Gastrocnemius medialis (tissue), 4 donors: ENCODE measurements at places on chromosomes 1 and 21. TPM values are rescaled to one million over a fixed set of nuclear protein-coding genes. Genes with fewer than 3 reads are reported as not detected.
A peak's percentile ranks its signal among the peaks of the same experiment; 100 is the strongest.

DNA sequence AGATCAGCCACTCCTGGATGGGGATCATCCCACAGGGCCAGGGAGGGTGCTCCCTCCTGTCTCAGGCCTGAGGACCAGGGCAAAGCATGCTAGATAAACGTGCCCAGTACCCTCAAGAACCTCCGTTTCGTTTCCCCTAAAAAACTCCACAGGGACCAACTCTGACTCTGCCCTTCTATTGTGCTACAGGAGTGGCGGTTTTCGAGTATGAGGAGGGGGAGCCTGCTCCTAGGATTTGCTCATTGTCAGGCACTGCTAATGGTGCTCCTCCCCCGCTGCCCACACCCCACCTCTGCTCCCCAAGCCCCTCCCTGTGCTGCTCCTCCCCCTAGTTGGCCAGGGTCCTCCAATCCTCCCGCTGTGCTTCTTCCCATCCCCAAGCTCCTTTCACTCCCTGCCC, 32.0 kb downstream of the PGBD5 start:
- no peaks in the 10 kb centered on the region for H3K27me3 ChIP-seq
- H3K27ac ChIP-seq, result no peak overlapping the region
- no peak overlapping the region for H3K4me3 ChIP-seq
- DNase-seq, result no peak
- no peaks in the 10 kb centered on the region for H3K4me1 ChIP-seq
- no peaks in the 10 kb centered on the region for H3K36me3 ChIP-seq

- H3K4me3 ChIP-seq, result no peak overlapping the region
- H3K36me3 ChIP-seq, result no peaks in the 10 kb centered on the region
- H3K4me1 ChIP-seq, result peaks cover 7% of the 10 kb centered on the region
- H3K27ac ChIP-seq, result no peak overlapping the region
- DNase-seq, result no peak
- no peaks in the 10 kb centered on the region for H3K27me3 ChIP-seq
Observed at GRCh38 chr1:204114606-204115005, 37.2 kb downstream of the ETNK2 start.

DR1 gene
- total RNA-seq, result 59.1 TPM

DNA sequence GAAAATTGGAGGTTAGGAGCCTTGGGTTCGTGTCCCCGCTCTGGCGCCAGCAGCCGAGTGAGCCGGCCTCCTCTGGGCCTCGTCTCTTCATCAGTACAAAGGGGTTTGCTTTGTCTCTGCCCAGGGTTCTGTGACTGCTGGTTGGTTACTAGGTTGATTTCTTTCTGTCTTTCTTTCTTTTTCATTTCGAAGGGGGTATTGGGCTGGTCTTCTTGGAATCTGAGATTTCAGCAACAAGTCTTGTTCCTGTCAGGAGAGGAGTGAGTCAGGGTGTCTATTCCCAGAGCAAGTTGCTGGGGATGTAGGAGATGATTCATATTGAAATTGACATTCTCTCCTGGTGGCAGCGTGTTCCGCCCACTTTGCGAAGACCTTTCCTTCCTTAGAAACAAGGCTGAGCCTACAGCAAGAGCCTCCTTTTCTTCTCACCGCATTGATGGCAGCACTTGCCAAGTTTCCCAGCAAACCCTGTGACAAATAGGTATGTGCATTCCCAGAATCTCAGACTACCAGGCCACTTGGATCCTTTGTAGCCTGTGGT, 79.2 kb downstream of the MAN1C1 start:
- no peaks in the 10 kb centered on the region for H3K27me3 ChIP-seq
- H3K36me3 ChIP-seq, result no peaks in the 10 kb centered on the region
- no peak overlapping the region for H3K4me3 ChIP-seq
- H3K4me1 ChIP-seq, result peaks cover 51% of the 10 kb centered on the region
- peak overlapping the region; percentile 48 for H3K27ac ChIP-seq

GRCh38 chr1:52436817-52437216, 32.4 kb downstream of the PRPF38A start:
- no peak for DNase-seq
- H3K27ac ChIP-seq, result no peak overlapping the region
- H3K27me3 ChIP-seq, result no peaks in the 10 kb centered on the region
- peaks cover 3% of the 10 kb centered on the region for H3K36me3 ChIP-seq
- no peak overlapping the region for H3K4me3 ChIP-seq

DNA sequence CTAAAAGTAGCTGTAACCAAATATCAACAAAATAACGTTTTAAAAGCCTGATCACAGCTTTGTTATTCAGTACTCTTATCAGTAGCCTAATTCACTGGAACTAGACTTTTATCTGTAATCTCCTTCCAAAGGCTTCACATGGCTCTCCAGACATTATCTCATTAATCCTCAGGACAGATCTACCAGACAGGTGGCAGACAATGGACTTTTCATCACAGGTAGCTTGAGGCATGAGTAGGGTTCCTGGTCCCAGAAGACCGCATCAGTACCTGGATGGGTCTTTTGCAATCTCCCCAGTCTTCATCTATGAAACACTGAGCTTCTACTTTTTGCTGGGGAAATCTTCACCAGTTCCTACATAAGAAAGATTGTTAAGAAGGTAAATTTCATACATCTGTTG, 132.2 kb upstream of the FOXD3 start:
- H3K4me3 ChIP-seq, result no peak overlapping the region
- H3K4me1 ChIP-seq, result no peaks in the 10 kb centered on the region
- DNase-seq, result no peak
- no peak overlapping the region for H3K27ac ChIP-seq
- no peaks in the 10 kb centered on the region for H3K27me3 ChIP-seq

- no peaks in the 10 kb centered on the region for H3K27me3 ChIP-seq
- DNase-seq, result no peak
- no peaks in the 10 kb centered on the region for H3K36me3 ChIP-seq
- no peak overlapping the region for H3K27ac ChIP-seq
Observed at GRCh38 chr1:100428160-100428559, 75.9 kb downstream of the CDC14A start.

- no peaks in the 10 kb centered on the region for H3K36me3 ChIP-seq
- no peaks in the 10 kb centered on the region for H3K27me3 ChIP-seq
- no peak overlapping the region for H3K4me3 ChIP-seq
- H3K4me1 ChIP-seq, result no peaks in the 10 kb centered on the region
- no peak for DNase-seq
- H3K27ac ChIP-seq, result no peak overlapping the region
Observed at GRCh38 chr1:78520216-78520615, 29.4 kb downstream of the PTGFR start.

DNA sequence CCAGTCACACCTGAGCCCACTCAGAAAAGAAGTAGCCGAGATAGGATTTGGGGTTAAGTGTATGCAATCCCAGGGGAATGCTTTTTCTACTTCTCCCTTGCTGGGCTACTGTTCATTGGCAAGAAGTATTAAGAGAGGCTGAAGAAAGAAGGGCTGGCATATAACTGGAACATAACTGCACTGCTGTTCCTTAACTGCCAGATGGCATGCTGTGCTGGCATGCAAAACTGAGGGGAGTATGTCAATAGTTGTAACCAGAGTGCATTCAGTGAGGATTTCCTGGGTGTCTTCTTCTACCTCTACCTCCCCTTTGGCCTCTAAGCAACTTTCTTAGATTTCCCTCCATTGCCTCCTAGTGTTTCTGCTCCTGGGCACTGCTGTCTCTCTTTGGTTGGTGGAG, 66.4 kb downstream of the TNR start:
- H3K27me3 ChIP-seq, result no peaks in the 10 kb centered on the region
- H3K36me3 ChIP-seq, result no peaks in the 10 kb centered on the region
- no peak overlapping the region for H3K27ac ChIP-seq
- no peaks in the 10 kb centered on the region for H3K4me1 ChIP-seq
- no peak for DNase-seq

DNA sequence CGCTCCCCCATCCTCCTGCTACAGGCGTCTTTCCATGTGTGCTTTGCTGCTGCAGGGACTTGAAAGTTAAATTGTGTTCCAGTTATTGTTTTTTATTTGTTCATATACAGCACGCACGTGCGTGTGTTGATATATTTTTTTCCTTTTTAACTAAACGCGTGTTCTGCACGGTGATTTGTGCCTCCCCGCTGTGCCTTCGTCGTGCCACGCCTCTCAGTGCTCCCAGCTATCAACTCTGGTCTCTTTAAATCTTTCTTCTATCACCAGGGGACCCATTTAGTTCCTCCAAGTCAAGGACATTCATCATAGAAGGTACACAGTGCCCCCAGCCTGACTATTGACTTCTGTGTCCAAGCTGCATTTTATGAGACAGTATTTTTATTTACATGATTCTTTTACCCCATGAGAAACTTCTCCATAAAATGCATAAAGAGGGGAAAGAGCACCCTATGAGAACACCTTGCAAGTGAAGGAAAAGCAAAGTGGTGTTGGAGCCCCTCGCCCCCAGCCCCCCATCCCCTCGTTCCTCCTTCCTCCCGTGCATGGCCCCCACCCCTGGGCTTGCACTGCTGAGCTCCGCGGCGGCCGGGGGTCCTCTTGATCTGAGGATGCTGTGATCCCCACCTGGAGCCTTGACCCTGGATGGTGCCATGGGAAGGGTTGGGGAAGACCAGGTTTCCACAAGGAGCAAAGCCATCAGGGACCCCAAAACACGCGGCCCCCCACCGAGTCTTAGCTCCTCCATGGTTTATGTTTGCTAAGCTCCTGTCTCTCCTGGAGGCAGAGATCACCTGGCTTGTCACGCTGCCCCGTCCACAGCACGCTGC, 45.5 kb downstream of the KCNAB2 start:
- H3K36me3 ChIP-seq, result no peaks in the 10 kb centered on the region
- no peaks in the 10 kb centered on the region for H3K27me3 ChIP-seq
- no peak overlapping the region for H3K4me3 ChIP-seq
- no peaks in the 10 kb centered on the region for H3K4me1 ChIP-seq
- no peak for DNase-seq

- peak; percentile 75 for DNase-seq
- peaks cover 14% of the 10 kb centered on the region for H3K36me3 ChIP-seq
- peak overlapping the region; percentile 88 for H3K27ac ChIP-seq
Observed at GRCh38 chr1:24077278-24077978, 34.5 kb downstream of the MYOM3 start.

A3GALT2 gene
- total RNA-seq, result not detected

- no peak for DNase-seq
- H3K36me3 ChIP-seq, result no peaks in the 10 kb centered on the region
- H3K4me1 ChIP-seq, result no peaks in the 10 kb centered on the region
Observed at GRCh38 chr1:59328353-59328752, 31.5 kb downstream of the FGGY start.

DNA sequence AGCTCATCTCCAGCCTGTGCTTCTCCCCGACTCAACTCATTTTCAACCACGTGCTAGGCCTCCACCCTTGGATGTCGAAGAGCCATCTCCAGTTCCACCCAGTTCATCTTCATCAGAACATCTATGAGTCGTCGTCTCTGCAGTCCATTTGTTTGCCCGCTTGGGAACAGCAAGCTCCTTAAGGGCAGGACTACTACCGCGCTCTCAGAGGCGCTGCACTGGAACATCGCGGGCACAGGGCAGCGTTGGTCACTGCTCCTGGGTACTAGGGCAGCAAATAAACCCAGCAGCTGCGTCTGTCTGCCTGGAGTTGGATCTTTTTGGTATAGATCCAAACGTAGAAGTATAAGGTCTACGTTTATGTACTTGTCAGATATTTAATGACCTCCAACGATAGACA, 478 bp upstream of the PRDM2 start:
- H3K4me3 ChIP-seq, result peak overlapping the region; percentile 90
- H3K27ac ChIP-seq, result peak overlapping the region; percentile 85
- H3K4me1 ChIP-seq, result peaks cover 4% of the 10 kb centered on the region

SMIM1 gene
- total RNA-seq, result 3.7 TPM

BEST4 gene
- not detected for total RNA-seq

GRCh38 chr1:185421485-185422107, 104.6 kb upstream of the IVNS1ABP start:
- H3K36me3 ChIP-seq, result no peaks in the 10 kb centered on the region
- H3K27ac ChIP-seq, result no peak overlapping the region
- H3K4me1 ChIP-seq, result no peaks in the 10 kb centered on the region
- no peaks in the 10 kb centered on the region for H3K27me3 ChIP-seq
- H3K4me3 ChIP-seq, result no peak overlapping the region

- H3K27me3 ChIP-seq, result no peaks in the 10 kb centered on the region
- H3K27ac ChIP-seq, result no peak overlapping the region
- H3K4me1 ChIP-seq, result no peaks in the 10 kb centered on the region
- DNase-seq, result no peak
- H3K4me3 ChIP-seq, result no peak overlapping the region
- H3K36me3 ChIP-seq, result no peaks in the 10 kb centered on the region
Observed at GRCh38 chr1:157782931-157783330, 6.0 kb upstream of the FCRL2 start.

FCRLB gene
- total RNA-seq, result not detected

- H3K4me1 ChIP-seq, result no peaks in the 10 kb centered on the region
- DNase-seq, result peak; percentile 21
- H3K36me3 ChIP-seq, result no peaks in the 10 kb centered on the region
- H3K4me3 ChIP-seq, result no peak overlapping the region
- H3K27ac ChIP-seq, result no peak overlapping the region
- H3K27me3 ChIP-seq, result no peaks in the 10 kb centered on the region
Observed at GRCh38 chr1:48677306-48678287, 99.1 kb downstream of the BEND5 start.

DNA sequence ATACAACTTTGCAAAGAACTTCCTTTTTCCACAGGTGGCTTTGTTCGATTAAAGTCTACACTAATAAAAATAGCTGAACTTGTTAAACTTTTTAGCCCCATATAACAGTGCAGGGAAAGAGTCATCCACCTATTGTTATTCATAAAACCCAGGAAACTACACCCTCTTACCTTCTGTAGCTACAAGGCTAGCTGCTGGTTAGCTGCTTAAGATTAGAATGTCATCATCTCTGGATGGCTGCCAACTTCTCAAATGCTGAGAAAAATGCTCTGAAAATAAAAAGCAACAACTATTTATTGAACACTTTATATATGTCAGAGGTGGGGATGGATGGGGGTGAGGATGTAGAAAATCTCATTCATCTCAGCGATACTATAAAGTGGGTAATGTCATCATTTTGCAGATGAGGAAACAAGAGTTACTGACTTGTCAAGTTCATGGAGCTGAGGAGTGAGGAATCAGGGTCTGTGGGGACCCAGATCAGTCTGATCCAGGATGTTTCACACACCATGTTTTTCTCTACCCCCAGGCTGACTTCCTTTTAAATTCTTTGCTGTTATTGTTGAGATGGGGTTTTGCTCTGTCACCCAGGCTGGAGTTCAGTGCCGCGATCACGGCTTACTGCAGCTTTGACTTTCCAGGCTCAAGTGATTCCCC, 17.1 kb downstream of the ATP5PF start:
- no peaks in the 10 kb centered on the region for H3K27me3 ChIP-seq
- peak overlapping the region; percentile 19 for H3K27ac ChIP-seq
- DNase-seq, result no peak
- no peak overlapping the region for H3K4me3 ChIP-seq
- H3K4me1 ChIP-seq, result no peaks in the 10 kb centered on the region

GRCh38 chr1:202643397-202644218, 66.6 kb downstream of the SYT2 start:
- H3K4me3 ChIP-seq, result peak overlapping the region; percentile 26
- H3K36me3 ChIP-seq, result no peaks in the 10 kb centered on the region
- no peak overlapping the region for H3K27ac ChIP-seq
- H3K4me1 ChIP-seq, result peaks cover 10% of the 10 kb centered on the region
- DNase-seq, result no peak

DNA sequence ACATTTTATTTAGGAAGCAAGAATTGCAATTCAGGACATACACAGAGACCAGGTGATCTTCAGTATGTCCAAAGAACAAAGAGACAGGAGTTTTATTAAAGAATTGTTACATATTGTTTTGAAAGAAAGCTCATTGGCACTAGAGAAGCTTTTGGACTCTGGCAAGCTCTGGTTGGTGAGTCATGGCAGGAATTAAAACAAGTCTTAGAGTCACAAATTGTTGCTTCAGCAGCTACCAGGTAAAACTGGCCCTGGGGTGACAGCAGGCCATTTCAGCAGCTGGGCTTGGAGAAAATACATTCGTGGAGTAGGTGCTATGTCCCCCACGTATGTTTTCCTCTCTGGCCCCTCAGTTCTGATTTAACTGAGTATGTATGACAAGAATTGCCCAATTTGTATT, 58.8 kb downstream of the MAP3K21 start:
- no peak overlapping the region for H3K4me3 ChIP-seq
- no peak for DNase-seq
- H3K4me1 ChIP-seq, result no peaks in the 10 kb centered on the region
- no peaks in the 10 kb centered on the region for H3K27me3 ChIP-seq

NPPB gene
- total RNA-seq, result not detected
